ENCODE measurements at places on chromosomes 2 and 18.

- DNase-seq = peak; percentile 3
Observed at GRCh38 chr2:118940486-118941120, 1.4 kb upstream of the MARCO start.

DNA sequence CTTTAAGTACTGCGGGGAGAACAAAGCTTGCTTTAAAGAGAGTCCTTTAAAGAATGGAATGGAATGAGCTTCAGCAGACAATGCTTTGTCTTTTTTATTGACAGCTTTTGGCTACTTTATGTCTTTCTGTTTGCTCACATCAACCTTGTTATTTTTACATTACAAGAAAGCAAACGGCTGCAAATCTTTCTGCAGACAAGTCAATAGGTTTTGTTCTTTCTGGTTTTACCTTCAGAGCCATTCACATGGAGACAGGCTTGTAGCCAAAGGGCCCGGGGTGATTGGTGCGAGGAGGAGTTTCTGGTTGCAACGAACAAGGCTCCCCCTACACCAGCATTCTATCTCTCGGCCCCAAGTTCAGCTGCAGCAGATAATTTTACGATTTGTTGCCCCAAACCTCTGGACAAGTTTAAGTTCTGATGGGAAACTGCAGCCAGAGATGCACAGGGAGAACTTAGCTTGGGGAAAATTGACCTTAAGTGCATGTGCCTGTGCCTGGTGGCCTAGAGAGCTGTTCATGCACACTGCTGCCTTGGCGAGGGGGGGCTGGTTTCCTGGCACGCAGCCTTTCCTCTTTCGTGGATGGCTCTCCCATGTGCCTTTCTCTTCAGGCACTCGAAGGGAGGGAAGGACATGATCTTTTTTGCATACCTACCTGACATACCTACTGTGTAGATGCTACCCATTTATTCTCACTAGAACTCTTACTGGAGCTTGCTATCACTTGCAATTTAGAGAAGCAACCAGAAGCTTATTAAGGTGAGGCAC, 543.2 kb downstream of the DCDC2C start:
- no peak for DNase-seq

DNA sequence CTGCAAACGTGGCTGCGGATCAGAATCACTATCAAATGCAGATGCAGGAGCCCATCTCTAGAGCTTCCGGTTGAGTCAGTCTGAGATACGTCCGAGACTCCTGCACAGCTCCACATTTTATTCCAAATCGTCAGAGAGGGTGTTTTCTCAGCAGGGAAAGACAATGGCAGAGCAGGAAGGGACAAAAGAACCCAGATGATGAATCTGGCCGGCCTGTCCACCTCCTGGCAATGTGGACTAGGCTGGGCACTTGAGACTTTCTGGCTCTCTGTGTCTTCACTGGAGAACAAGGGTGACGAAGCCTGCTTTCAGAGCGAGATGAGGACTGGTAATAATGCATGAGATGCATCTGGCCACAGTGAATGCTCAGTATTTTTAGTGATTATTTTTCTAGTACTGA, 255.9 kb upstream of the MYT1L start:
- no peak for DNase-seq

DNA sequence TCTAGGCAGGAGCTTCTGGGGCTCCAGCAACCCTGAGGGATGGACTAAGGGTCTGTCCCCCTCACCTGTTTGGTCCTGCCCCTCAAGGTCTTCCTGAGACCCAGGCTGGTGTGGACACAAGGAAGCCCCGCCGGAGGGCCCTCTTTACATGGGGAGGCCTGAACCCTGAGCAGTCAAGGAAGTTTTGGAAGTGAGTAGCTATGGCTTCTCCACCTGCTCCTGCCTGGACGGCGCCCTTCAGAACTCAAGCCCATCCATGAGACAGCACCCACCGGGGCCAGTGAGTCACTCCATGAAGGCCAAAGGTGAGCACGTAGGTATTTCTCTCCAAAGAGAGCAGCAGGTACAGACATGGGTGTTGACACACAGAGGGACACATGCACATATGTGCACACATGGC, 98.2 kb upstream of the CTDP1 start:
- DNase-seq = no peak

- no peak for DNase-seq
Observed at GRCh38 chr2:48607307-48608014, 10.2 kb upstream of the GTF2A1L start.

- no peak for DNase-seq
Observed at GRCh38 chr2:82839036-82839435, 1620.0 kb downstream of the SUCLG1 start.

DNA sequence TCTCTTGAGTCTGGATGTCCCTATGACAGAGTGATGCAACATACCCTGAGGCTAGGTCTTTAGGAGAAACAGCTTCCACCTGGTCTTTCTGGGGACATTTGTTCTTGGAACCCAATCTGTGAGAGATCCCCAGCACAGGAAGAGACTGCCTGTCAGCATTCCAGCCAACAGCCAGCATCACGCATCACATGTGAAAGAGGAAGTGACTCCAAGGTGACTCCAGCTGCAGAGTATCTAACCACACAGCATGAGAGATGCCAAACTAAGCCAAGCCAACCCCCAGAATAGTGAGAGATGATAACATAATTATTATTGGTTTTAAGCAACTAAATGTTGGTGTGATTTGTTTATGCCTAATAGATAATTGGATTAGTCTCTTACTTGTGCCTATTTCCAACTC, 35.7 kb downstream of the C18orf63 start:
- no peak for DNase-seq

DNA sequence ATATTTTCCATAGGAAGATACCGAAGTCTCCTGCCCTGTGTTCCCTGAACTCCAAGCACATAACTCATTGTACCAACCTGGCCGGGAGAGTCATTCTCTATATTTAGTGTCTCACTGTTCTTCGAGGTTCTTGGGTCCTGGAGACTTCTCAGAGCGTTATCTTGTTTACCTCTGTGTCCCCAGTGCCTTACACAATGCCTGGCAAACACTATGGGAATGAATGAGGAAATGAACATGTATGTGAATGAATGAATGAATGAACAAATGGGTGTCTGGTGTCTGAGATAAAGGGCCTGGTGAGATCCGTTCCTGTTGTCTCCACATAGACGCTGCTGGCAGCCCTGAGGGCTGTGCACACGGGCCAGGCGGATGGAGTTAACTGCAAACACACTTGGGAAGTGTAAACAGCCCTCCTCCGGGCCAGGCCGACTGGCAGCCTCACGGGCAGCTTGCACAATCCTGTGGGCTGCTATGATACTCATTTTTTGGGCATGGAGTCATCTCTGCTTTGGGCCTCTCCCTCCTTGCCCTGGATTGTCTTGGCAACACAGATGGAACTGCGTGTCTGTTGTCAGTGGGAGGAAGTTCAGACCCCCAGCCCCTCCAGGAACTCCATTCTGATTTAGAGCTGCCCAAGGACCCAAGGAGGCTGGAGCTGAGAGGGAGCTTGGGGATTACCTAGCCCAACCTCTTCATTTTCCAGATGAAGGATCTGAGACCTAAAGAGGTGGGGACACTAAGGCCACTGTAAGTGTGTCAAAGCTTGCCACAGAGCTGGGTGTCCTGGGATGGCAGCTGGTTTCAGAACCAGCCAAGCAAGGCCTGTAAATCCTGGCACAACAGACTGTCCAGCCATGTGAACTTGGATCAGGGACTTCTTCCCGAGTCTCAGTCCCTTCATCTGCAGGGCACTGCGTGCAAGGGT, 124.4 kb downstream of the INHBB start:
- no peak for DNase-seq

- DNase-seq = no peak
Observed at GRCh38 chr2:217743407-217743806, 259.4 kb downstream of the TNS1 start.

DNA sequence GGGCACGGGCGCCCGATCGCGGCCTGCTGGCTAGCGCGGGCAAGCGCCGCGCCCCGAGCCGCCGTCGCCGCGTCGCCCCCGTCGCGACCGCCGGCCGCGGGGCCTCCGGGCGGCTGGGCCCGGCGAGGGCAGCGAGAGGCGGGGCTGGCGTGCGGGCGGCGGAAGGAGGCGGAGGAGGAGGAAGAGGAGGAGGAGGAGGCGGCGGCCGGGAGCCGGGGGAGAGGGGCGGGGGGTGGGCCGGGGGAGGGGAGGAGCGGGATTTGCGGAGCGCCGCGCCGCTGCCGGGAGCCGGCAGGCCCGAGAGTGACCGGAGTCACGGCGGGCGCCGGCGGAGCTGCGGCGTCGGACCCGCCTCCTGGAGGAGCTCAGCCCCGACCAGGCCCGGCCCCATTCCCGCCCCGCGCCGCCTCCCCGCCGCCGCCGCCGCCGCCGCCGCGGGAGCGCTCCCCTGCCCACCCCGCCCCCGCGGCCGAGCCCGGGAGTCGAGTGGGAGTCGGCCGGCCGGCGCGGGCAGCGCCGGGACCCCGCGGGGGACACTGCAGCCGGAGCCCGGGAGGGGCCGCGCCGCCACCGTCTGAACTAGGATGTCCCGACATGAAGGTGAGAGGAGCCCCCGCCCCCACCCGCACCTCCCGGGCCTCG, at the start of gene KCMF1:
Gene KCMF1 (plus strand): TSS at position 294 of the 642 bp plus-strand sequence. CDS start 291 bp downstream, at position 585.
- peak; percentile 79 for DNase-seq

DNA sequence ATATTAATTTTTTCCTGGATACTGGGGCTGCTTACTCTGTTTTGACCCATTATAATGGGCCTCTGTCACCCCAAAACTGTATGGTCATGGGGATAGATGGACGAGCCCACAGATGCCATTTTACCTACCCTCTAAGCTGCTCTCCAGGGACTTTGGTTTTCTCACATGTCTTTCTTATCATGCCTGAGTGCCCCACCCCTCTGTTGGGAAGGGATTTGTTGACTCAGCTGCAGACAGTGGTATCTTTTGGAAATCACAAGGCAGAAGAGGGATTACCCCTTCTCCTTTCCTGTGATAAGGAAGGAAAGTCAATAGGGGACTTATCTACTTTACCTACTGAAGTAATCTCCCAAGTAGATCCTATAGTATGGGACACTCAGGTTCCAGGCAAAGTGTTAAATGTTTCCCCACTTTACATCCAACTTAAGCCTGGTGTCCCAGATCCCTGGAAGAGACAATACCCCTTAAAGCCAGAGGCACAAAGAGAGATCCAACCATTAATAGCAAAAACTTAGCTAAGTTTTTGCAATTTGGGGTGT, 182.7 kb downstream of the RNF152 start:
- DNase-seq = no peak

GRCh38 chr2:32805104-32806095, 141.4 kb upstream of the LTBP1 start:
- DNase-seq = no peak

- no peak for DNase-seq
Observed at GRCh38 chr2:158346032-158346431, 110.5 kb downstream of the CCDC148 start.

DNA sequence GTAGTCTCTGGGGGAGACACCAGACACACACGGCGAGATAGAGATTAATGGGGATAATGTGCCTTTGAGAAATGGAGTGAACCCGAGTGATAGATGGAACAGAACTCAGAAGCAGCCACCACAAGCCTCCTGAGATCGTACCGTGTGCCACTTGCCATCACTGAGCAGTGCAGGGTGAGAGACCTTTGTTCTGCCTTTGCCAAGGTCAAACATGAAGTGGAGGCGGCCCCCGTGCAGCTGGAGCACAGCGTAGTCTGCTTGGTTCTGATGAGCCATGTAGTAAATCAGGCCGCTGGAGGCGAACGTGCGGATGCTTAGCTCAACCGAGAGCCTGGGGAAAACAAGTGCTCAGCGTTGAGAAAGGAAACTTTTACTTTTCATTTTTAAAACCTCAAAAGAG, 167.0 kb downstream of the LAMA1 start:
- no peak for DNase-seq

DNA sequence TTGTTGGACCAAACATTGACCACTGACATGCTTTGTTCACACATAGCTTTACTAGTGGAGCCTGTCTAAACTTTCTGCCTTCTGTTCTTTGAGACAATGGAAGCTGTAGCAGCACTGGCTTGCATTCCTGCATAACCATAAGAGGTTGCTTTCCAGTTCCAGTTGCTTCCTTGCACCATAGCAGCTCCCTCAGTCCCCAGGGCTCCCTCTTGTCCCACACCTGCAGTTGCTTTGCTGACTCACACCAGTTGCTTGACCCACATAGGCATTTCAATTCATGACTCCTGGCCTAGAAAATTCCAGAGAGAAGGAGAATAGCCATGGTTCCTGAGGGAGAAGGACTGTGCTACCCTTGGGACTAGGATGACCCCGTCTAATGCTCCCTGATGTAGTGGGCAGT, 20.9 kb downstream of the SGPP2 start:
- no peak for DNase-seq

DNA sequence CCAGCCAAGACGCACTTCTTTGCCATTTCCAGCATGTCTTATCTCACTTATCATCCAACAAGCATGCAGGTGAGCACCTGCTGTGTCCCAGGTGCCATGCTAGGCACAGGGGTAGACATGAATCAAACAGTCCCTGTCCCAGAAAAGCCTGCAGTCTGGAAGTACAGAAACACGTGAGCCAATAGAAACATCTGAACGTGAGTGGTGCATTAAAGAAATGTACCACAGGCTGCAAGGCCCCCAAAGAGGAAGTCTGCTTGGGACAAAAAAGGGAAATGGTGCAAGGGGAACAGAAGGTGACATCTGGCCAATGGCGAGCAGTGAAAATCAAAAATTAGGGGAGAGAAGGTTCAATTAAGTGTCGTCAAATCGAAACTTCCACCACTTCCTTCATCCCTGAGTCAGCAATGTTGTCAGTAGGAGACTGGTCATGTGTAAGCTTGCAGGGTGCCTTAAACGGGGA, 17.6 kb upstream of the TMEM247 start:
- DNase-seq = peak; percentile 15

DNA sequence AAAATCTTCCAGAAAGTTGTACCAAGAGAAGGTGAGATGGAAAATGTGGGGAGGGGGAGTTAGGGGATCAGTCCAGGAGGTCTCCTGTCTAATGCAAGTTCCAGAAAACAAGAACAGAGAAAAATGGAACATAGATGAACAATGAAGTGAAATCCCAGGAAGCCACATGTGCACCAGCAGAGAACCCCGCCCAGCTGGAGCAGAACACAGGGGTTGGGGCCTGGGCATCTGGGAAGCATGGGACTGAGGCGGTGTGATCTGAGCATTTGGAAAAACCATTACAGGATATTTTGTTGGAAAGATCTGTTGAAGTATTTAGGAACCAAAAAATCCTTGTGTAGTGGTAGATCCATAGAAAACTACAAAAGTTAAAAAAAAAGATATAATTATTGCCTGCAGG, 133.7 kb downstream of the INO80D start:
- no peak for DNase-seq

Measured in CD4-positive, alpha-beta T cell treated with Interleukin-12 subunit alpha and Interleukin-12 subunit beta, for 1 hour (primary cell).